ENCODE measurements at places on chromosomes 6 and 20.

GRCh38 chr20:3614466-3614865, 48.7 kb downstream of the GFRA4 start:
- DNase-seq = peak; percentile 85

DNA sequence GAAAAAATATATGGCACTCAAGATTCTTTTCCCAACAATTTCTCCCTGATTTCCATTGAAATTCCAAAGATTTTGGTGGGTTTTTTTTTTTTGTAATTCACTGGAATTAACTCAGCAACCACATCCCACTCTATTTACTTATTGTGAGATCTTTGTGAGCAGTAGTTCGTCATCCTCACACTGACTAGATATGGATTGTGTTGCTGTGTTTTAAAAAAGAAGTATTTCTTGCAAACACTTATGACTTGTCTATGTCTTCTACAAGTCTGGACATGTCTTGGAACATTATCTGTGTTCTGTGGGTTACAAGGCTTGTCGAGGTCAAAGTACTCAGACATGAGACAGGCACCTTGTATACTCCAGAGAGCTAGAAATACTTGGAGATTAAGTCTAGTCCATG, 7.3 kb upstream of the TENT5A start:
- no peak for DNase-seq

DNA sequence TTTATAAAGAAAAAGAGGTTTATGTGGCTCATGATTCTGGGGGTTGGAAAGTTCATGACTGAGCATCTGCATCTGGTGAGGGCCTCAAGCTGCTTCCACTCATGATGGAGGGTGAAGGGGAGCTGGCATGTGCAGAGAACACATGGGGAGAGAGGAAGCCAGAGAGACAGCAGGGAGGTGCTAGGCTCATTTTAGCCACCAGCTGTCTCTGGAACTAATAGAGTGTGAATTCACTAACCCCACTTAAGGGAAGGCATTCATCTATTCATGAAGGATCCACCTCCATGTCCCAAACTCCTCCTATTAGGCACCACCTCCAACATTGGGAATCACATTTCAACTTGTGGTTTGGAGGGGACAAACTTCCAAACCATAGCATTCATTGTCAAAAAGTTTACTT, 137.3 kb upstream of the PMEPA1 start:
- DNase-seq = no peak

- DNase-seq = no peak
Observed at GRCh38 chr6:140438346-140438735, 1063.9 kb upstream of the CITED2 start.

GRCh38 chr6:37319156-37319555, 34.6 kb upstream of the RNF8 start:
- peak; percentile 21 for DNase-seq

DNA sequence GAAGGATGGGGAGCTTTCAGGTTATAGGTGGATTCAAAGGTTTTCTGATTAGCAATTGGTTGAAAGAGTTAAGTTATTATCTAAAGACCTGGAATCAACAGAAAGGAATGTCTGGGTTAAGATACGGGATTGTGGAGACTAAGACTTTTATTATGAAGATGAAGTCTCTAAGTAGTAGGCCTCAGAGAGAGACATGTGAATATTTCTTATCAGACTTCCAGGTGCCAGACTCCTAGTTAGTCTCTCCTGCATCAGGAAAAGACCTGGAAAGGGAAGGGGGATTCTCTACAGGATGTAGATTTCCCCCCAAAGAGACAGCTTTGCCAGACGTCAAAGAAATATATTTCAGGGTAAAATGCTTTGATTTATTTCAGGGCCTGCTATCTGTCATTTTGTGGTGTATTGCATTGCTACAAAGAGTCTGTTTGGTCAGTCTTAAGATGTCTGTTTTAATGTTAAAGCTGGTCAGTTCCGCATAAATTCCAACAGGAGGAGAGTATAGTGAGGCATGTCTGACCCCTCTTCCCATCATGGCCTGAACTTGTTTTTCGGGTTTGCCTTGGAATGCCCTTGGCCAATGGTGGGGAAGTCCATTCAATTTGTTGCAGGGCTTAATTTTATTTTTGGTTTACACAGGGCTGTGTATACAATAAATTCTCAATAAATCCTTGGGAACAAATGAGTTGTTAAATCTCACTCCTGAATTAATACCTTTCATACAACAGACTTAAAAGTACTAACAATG, 103.4 kb upstream of the RALGAPA2 start:
- DNase-seq = no peak

DNA sequence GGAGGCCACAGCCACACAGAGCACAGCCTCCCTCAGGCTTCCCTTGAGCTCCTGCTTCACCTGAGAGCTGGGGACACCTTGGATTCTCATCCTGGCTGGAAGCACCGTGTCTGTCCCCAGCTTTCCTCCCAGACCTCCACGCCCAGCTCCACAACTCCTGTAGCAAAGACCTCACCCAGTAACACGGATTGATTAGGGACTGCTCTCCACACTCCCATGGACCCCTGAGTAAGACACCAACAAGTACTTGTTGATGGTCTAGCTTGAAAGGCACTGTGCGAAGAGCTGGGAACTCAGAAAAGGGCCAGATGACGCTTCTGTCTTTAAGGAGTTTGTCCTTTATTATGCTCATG, 109.6 kb downstream of the DLL1 start:
- no peak for DNase-seq

DNA sequence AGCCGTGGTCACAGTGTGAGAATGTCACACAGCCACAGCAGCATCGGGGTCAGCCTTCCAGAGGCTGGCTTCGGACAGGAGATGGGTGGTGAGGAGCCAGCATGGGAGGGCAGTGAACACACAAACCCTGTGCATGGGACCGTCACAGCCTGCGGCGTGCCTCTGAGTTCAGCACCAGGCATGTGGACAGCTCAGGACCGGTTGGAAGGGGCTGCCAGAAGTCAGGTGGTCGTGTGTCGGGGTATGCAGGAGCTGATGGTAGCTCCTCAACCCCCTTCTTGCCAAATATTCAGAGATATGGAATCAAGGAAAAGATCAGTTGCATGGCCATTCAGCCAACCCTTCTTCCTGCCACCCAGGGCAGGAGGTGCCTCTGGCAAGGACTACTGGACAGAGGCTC, 28.2 kb downstream of the MYT1 start:
- no peak for DNase-seq

DNA sequence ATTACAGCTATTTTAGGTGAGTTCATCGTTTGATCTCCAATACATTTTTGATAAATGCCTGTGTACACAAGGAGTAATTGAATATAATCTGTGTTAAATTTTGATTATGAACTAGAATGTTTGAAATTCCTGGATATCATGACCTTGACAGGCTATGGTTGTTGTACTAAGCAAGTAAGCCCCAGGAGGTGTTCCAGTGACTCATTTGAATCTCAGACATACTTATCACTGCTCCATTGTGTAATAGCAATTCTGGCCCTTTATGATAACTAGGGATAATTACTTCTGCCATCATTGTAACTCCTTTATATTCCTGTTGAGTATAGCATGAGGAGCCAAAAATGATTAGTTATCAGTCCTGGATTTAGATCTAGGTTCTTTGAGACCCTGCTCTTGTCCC, 1424.6 kb upstream of the ADGRB3 start:
- DNase-seq = no peak

- DNase-seq = no peak
Observed at GRCh38 chr6:116127771-116128493, 2.0 kb upstream of the COL10A1 start.

- peak; percentile 53 for DNase-seq
Observed at GRCh38 chr6:133645966-133646740, 242.8 kb upstream of the TCF21 start.

DNA sequence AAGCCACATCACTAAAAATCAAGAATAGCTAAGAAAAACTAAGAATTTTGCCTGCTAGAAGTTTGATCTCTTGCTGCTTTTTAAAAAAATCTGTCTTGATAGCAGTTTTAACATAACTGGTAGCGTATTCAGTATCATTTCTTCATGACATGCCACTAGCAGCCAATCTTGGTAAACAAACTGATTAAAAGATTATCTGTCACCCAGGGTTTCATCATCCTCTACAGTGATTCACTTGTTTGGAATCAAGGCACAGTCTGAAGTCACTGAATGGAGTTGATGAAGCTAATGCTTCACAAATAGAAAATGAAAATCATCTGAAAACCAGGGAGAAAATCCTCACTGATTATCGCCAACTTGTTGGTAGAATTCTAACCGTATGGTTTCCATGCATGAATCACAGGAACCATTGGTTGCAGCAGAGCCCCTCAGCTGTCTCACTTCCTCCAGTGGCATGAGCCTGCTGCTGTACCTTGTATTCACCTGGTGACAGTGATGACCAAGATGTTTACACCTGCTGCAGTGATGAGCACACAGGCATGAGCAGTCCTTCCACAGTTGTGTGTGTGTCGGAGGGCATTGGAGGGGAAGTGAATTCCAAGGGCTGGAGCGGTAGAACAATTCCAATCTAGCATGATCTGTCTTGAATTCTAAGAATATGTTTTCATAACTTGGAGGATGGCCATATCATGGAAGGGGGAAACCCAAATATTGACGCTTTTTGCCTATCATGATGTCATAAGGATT, 275.0 kb downstream of the KHDC1L start:
- no peak for DNase-seq

DNA sequence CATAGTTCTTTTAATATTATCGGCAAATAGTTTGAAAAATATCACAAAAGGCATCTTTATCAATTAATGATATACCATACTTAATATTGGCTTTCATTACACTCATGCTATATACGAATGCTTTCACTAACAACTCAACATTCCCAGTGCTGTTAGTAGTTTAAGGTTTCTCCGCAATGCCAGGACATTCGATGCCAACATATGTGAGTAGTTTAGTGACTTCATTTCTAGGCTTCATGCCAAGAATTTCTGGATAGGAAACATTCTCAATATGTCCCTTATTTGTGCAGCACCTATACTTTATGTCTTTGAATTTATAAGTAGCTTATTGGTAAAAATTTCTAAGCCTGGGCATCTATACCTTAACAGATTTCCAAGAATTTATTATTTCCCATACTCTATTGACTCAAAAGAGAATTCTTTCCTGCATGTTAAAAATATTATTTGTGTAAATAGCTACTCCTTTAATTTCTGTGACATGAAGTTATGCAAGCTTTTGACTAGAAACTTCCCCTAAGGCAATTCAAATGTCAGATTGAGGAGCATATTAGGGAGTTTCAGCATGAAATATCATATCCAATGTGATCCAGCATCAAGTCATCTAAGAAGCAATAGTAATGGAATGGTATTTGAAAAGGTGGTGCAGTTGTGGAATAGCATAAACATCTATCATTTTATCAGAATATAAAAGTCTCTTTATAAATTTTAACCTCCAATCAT, 236.0 kb upstream of the STXBP5 start:
- peak; percentile 22 for DNase-seq

- no peak for DNase-seq
Observed at GRCh38 chr6:15553031-15553430, 109.8 kb downstream of the DTNBP1 start.

GRCh38 chr6:7136859-7137334, 29.1 kb downstream of the RREB1 start:
- DNase-seq = no peak

GRCh38 chr6:142446168-142446567, 144.4 kb downstream of the ADGRG6 start:
- no peak for DNase-seq

DNA sequence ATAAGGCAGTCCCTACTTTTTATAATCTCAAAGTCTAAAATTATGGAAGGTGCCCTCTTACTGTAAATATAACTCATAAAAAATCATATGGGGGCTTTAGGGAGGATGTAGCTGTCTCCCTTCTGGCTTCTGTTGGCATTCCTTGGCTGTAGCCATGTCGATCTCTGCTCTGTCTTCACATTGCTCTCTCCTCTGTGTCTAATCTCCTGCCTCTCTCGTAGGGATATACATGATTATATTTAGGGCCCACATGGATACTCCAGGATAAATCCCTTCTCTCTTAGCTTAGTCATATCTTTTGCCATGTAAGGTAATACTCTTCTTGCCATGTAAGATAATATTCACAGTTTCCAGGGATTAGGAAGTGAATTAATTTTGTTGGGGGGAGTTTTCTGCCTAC, 28.6 kb downstream of the CDS2 start:
- no peak for DNase-seq

DNA sequence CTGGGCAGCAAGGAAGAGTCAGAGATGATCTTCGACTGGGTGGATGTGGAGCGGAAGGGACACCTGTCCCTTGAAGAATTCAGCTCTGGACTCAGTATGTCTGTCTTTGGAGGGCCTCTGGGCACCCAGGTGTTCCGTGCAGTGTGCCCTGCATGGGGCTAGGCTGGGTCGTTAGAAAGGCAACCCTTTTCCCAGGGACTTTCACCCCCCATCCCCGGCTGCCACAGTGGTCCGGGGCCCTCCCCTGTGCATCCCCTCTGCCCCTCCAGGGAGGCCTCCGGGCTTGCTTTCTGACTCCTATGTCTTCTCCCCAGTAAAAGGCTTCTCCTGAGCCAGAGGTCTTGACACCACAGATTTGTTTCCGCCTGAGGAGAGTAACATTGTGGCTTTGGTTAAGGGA, 16.2 kb downstream of the RAB44 start:
- DNase-seq = no peak

GRCh38 chr20:22429175-22430153, 154.9 kb downstream of the FOXA2 start:
- no peak for DNase-seq

GRCh38 chr6:166955865-166956443, 396 bp downstream of the RNASET2 start:
- DNase-seq = peak; percentile 43

DNA sequence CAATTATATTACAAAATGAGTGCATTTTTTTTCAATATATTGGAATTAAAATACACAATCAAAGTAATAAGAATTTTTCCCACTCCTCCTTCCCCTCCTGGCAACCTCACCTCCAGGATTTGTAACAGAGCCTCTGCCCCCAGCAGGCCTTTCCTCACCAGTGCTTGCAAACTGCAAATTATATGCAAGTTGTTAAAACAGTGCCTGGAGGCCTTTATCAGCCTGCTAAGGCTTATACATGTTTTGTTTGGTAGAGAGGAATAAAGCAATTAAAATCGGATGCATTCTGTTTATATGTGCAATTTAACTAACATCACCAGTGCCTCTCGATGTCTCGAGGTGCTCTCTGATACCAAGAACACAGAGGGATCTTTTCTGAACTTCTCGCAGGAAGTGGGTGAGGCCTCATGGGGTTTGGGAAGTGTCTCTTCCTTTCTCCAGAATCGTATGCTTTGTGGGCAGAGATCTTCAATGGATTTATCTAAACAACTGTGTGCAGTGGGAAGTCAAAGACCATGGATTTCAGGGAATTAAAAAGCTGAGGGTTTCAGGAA, 186.8 kb downstream of the CDH26 start:
- no peak for DNase-seq

GRCh38 chr6:134235937-134236751, 81.8 kb downstream of the SGK1 start:
- no peak for DNase-seq

All from brain (organoid and tissue), 16 donors.